ENCODE measurements at places on chromosomes 3 and 15. TPM values are rescaled to one million over a fixed set of nuclear protein-coding genes. Genes with fewer than 3 reads are reported as not detected.

The FBXO40 gene
- total RNA-seq: under 0.01 TPM

The TMCC1 gene
- total RNA-seq: 24.5 TPM

The CCDC54 gene
- not detected for total RNA-seq

GRCh38 chr3:107411056-107411455 lies 33.8 kb downstream of the CCDC54 start:
- DNase-seq: no peak

DNA sequence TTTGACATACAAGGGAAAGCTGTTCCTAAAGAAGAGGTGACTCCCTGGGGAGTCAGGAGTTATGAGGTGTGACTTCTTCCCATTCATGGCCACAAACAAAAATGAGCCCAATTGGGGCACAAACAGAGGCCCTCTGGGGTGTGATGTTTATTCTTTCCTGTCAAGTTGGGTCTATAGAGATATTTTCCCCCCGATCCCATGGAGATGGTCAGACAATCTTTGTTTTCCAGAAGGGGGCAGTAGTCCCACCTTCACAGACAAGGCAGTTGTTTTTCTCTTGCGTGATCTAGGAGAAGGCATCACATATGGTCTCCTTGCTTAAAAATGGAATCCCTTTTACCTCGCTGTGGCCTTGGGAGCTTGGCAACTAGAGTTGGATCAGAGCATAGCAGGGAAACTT lies 110.3 kb downstream of the MFSD1 start:
- DNase-seq: peak; percentile 13

DNA sequence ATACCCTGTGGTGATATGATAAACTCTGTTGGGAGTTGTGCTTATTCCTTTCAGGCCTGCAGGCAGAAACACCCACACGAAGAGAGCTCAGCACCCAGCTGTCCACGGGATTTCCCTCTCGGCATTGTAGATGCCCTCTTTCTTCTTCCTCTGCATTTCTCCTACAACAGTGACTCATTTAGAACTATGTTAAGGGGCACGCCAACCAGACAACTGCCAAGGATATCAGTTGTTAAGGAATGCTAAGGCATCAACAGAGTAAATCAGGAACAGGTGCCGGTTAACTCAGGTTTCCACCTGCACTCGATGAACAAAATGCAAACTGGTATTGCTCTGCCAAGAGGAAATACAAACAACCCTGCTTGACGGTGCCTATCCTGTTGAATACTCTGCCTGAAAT lies 270.0 kb upstream of the PEX5L start:
- DNase-seq: no peak

DNA sequence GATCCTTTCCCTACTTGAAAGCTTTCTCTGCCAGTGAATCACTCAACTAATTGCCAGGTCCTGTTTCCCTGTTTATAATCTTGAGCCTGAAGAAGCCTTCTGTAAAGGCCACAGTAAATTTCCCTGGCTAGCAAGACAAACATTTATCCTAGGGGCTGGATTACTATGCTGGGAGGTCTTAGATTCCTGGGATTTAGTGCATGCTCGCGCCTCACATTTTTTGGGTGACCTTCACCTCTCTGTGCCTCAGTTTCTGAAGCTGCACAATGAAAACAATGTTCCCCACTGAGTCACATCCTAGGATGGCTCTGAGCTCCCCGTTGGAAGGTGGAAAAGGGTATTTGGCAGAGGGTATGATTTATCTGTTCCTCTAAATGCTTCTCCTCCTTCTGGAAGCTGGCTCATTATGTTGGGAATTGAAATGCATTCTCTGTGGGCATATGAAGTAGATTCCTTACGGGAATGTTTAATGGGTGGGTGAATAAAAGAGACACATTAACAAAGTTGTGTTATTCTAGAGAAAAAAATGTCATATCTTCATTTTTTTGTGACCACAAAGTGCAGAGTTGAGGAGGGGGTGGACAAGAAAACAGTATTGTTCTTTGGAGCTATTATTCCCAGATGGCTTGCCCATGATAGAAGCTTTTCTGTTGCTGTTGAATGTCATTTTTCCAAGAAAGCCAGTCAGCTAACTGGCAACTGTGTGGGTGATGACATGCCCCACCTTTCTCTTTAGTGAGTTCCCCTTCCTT lies 32.4 kb downstream of the LSM3 start:
- no peak for DNase-seq

Measured in H7 (cell line).